Sigmoid colon (tissue), 7 donors: ENCODE measurements at places on chromosomes 12 and 14. TPM values are rescaled to one million over a fixed set of nuclear protein-coding genes. Genes with fewer than 3 reads are reported as not detected.

CEBPE gene
- not detected for total RNA-seq

DAAM1 gene
- total RNA-seq, result 77.8 TPM

CCDC175 gene
- total RNA-seq, result not detected

REP15 gene
- 1.7 TPM for total RNA-seq

DIO2 gene
- 0.41 TPM for total RNA-seq

DLGAP5 gene
- 0.71 TPM for total RNA-seq

NID2 gene
- 26.4 TPM for total RNA-seq

TMCC3 gene
- 4.9 TPM for total RNA-seq

KRT72 gene
- not detected for total RNA-seq

C1S gene
- total RNA-seq, result 622 TPM
